Esophagus muscularis mucosa (tissue), 4 donors: ENCODE measurements at places on chromosomes 13 and 19. TPM values are rescaled to one million over a fixed set of nuclear protein-coding genes. Genes with fewer than 3 reads are reported as not detected.
A peak's percentile ranks its signal among the peaks of the same experiment; 100 is the strongest.

DNA sequence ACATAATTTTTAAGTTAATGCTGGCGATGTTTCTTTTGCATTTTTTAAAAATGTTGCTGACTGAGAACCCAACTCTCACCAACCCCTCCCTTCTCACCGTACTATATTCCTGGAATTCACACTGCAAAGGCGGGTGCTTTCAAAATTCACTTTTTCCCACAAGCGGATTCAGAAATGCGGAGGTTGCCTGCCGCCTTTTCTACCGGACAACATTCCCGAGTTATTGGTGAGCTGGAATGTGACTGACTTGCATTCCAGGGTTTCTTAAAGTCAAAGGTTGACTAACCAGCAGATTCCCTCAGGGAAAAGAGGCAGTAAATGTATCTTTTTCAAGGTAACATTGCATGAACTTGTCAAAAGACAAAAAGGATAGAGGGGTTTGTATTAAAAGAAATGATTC lies 113.3 kb downstream of the RAB20 start:
- DNase-seq, result no peak

- no peak for DNase-seq
These were observed 8.5 kb upstream of the ZNF304 start for GRCh38 chr19:57342582-57342981.

- DNase-seq, result no peak
These were observed 717.3 kb downstream of the DACH1 start for GRCh38 chr13:71149498-71150363.

- no peak for DNase-seq
These were observed 160.4 kb upstream of the SGCG start for GRCh38 chr13:23020246-23020843.

DNA sequence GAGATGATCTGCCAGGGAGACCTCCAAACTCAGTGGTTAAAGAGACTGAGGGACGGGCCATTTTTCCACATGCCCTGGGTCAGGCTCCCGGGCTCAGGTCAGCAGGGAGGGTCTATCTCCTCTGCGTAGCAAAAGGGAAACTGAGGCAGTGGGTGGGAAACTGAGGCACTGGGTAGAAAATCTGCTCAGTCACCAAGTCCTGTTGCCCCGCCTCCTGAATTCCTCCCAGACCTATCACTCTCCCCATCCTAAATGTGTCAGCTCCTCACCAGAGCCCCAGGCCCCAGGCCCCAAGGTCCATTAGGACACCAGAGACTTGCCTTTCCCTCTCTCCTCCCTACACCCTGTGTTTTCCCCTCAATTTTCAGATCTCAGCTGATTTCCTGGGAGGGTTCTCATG lies 2.4 kb downstream of the CD320 start:
- no peak for DNase-seq

DNA sequence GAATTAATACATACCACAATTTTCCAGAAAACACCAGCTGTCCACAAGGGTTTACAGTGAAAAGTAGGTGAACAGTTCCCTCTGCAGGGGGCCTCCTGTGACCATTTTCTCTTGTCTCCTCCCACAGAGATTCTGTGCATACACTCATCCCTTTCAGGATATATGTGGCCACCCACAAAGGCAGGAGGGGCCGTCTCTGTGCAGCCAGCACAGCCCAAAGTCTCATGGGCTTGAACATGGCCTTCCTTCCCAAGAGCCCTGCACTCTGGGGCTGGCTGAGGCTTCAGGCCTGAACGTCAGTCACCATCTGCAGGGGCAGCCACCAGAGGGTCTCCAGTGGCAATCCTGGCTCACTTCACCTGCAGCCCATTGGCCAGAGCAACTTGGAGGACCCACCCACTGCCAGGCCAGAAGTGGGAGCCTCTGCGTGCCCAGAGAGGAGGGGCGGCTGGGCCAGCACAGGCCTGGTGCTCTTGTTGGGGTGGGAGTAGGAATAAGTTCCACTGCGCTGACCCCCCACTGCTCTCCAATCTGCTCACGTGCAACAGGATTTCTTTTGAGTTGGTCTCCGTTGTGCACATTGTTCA lies 25.1 kb downstream of the TMEM161A start:
- no peak for DNase-seq

DNA sequence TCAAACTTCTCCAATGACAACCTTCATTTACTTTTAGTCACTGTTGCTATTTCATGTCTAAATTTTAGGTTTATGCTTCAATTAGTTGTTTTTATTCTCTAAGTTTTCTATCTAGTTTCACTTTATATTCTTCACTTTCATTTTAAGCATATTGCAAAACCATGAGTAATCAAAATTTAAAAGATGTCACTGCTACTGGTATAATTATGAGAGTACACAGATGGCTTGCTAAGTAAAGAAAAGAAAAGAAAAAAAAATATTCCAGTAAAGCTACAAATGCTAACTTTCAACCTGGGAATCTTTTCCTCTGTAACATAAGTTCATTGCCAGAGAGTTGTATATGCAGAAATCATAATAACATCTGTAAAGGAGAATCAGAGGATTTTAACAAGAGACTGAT lies 1624.7 kb downstream of the PCDH9 start:
- DNase-seq, result no peak

- no peak for DNase-seq
These were observed 32.3 kb upstream of the MATK start for GRCh38 chr19:3818466-3818865.

DNA sequence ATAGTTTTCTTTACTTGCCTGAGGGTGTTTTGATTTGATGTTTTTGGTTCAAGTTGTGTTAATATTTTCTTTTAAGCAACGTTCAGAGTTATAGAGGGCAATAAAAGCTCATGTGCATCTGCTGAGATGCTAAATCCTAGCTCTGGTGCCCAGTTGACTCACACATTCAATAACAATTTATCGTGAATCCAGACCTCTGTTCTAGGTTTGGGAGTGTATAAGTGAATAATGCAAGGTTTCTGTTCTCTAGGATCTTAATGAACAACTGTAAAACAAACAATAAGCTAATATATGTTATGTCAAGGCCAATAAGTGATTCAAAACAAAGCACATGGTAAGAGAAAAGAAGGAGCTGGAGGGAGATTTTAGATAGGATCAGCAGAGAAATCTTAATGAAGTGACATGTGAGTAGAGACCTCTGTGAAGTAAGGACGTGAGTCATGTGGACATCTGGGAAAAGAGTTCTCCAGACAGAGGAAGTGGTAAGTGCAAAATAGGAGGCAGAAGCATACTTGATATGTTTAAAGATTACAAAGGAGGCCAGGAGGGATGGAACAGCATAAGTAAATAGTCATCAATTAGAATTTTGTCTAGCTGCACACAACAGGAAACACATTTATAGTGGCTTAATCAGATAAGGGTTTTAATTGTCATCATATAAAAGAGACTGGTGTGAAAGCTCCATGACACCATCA lies 278.5 kb upstream of the HTR2A start:
- no peak for DNase-seq

GRCh38 chr13:74567485-74567884 lies 433.3 kb upstream of the KLF12 start:
- DNase-seq, result no peak

- DNase-seq, result no peak
These were observed 13.2 kb downstream of the EHD2 start for GRCh38 chr19:47726467-47726866.

- DNase-seq, result no peak
These were observed 12.7 kb downstream of the LYL1 start for GRCh38 chr19:13089857-13090507.

DNA sequence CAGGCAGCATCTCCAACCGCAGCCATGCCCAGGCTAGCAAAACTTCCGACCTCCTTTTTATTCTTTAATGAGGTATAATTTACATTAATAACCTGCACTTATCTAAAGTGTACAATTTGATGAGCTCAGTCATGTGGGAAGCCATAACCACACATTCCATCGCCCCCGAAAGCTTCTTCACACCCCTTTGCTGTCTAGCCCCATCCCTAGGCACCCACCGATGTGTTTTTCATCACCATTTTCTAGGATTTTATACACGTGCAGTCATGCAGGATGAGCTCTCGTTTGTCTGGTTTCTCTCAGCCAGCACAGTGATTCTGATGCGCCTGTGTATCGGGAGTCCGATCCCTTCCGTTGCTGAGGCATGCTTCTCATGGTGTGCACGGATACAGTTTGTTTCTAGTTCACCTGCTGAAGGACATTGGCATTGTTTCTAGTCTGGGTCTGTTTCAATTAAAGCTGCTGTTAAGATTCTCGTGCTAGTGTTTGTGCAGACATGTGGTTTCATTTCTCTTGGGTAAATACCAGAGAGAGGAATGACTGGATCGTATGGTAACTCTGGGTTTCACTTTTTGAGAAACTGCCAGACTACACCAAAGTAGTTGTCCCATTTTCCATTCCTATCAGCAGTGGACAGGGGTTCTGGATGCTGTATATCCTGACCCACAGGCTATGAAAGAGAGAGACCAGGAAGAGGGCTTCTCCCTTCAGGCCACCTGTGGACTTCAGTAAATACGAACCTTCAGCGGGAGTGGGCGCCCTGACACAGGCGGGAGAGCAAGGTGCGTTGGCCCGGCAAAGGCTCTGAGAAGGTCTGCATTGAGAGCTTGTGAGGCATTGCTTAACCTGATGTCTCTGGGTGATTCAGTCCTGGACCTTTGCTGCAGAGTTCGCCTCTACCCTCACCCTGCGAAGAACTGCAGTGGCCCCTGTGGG lies 4.9 kb downstream of the AP1M1 start:
- no peak for DNase-seq

DNA sequence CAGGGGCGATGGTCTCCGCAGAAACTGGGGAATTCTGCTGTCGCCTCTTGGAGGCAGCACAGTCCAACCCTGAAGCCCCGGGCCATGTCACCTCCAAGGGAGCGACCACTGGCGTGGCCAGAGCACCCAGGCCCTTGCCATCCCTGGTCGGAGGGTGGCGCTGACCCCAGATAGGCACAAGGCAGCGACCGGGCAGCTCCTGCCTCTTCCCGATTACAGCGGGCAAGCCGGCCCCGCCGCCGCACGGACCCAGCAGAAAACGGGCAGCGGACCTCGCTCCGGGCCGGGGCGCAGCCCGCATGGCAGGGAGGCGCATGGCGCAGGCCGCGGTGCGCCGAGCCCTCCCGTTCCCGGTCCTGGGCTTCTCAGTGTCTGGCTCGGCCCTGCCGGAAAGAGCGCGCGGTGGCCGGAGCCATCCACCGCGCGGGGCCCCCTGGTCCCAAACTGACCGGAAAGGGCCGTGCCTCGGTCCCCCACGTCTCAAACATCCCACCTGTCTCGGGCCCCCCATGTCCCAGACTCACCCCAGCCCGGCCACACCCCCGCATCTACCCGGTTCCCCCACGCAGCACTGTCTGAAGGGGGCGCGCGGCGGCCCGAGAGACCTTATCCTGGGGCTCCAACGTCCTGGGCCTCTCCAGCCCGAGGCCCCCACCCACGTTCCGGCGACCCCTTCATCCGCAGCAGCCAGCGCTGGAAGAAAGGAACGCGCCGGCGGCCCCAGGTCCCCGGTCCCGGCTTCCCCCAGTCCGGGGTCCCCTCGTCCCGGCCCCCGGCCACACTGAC lies 727 bp downstream of the CERS1 start:
- no peak for DNase-seq

DNA sequence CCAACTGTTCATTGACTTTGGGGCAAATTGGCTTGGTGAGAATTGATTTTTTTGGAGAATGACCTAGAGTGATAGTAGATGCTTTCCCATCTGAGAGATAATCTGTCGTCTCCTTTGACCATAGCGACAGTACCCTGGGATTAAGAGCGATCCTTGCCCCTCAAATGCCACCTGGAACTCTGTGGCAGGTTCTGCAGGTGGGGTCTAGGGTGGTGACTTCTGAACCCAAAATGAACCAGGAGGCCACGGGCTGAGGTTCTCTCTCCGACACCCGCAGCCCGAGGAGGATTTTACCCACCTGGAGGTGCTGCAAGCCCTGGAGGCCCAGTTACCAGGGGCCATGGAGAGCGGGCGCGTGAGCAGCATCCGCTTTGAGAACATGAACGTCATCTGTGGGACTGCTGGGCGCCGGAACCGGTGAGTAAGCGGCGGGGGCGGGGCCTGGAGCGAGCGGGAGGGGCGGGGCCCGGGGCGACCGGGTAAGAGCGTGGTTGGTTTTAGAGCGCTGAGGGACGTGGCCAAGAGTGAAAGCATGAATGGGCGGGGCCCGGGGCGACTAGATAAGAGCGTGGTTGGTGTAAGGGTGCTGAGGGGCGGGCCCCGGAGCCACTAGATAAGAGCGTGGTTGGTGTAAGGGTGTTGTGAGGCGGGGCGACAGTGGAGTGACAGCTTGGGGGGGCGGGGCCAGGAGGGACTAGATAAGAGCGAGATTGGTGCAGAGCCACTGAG lies 8.6 kb downstream of the C19orf81 start:
- peak; percentile 93 for DNase-seq

GRCh38 chr19:2867025-2867991 lies at the start of gene ZNF556:
ZNF556 (plus strand) TSS chr19:2867335; CDS start chr19:2867422, 87 bp downstream.
- DNase-seq, result no peak

- peak; percentile 95 for DNase-seq
These were observed 746 bp upstream of the ZNF345 start for GRCh38 chr19:36849701-36850558.

DNA sequence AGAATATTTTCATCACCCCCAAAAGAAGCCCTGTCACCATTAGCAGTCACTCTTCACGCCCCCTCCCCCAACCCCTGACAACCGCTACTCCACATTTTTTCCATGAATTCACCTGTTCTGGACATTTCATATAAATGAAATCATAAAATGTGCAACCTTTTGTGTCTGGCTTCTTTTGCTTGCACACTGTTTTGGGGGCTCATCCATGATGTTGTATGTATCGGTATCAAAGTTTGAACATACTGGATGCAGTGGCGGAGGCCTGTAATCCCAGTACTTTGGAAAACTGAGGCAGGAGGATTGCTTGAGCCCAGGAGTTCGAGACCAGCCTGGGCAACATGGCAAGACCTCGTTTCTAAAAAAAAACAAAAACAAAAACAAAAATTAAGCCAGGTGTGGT lies 7.2 kb downstream of the GADD45B start:
- DNase-seq, result no peak

GRCh38 chr13:32208860-32209259 lies 106.3 kb downstream of the ZAR1L start:
- no peak for DNase-seq

GRCh38 chr19:11887611-11888531 lies at the start of gene ZNF69:
ZNF69 (plus strand) TSS chr19:11887782; CDS start chr19:11887924, 142 bp downstream.
- peak; percentile 95 for DNase-seq

PGLYRP1 gene
- total RNA-seq, result 0.65 TPM

KANK2 gene
- total RNA-seq, result 1,125 TPM

PSG4 gene
- not detected for total RNA-seq

TEAD2 gene
- total RNA-seq, result 57.8 TPM

ZNF578 gene
- 3.8 TPM for total RNA-seq

VSTM1 gene
- total RNA-seq, result not detected

ZNF846 gene
- total RNA-seq, result 43.2 TPM

ERICH4 gene
- not detected for total RNA-seq

TMEM91 gene
- total RNA-seq, result 9.7 TPM

YJEFN3 gene
- 1.2 TPM for total RNA-seq

TEX101 gene
- not detected for total RNA-seq

ZGLP1 gene
- 1.1 TPM for total RNA-seq

UFM1 gene
- 45.2 TPM for total RNA-seq
